ENCODE measurements at places on chromosomes 7 and 10.
A peak's percentile ranks its signal among the peaks of the same experiment; 100 is the strongest.

DNA sequence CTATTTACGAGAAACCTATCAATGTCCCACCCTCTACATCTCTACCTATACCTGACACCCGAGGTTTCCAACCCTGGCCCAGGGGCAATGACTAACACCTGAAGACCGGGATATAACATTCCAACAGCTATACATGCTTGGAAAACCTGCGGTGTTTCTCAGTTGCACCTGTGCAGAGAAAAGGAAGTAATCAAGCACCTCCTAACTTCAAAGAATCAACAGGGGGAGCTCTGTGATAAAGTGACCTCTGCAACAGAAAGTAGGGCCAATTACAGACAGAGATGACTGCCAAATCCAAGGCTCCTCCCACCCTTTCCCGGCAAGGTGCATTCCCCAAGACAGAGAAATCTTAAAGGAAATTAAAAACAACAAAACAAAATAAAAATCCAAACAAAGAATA lies 41.3 kb downstream of the CCDC6 start:
- no peak for DNase-seq

DNA sequence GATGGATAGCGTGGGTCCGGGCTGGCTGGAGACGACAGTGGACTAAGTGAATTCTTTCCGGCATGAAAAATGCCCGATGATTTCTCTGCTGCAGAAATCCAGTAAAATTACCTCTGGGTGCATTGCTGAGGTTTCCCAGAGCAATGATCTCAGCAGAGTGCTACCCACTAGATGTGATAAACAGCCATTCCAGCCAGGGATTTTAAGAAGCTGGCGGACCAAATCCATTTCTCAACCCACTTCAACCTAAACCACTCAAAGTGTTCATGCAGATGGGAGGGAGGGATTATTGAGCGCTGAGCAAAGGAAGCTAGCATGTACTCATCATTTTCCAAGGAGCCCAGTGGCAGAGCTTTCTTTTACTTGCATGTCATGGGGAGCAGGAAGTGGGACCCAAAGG lies 116.7 kb downstream of the PRKCQ start:
- DNase-seq, result no peak

- DNase-seq, result peak; percentile 14
These were observed 9.2 kb downstream of the AQP1 start for GRCh38 chr7:30920584-30921539.

- DNase-seq, result no peak
These were observed 169.3 kb downstream of the FAM107B start for GRCh38 chr10:14605231-14605925.

- DNase-seq, result no peak
These were observed 45.4 kb downstream of the CACNB2 start for GRCh38 chr10:18185621-18186020.

DNA sequence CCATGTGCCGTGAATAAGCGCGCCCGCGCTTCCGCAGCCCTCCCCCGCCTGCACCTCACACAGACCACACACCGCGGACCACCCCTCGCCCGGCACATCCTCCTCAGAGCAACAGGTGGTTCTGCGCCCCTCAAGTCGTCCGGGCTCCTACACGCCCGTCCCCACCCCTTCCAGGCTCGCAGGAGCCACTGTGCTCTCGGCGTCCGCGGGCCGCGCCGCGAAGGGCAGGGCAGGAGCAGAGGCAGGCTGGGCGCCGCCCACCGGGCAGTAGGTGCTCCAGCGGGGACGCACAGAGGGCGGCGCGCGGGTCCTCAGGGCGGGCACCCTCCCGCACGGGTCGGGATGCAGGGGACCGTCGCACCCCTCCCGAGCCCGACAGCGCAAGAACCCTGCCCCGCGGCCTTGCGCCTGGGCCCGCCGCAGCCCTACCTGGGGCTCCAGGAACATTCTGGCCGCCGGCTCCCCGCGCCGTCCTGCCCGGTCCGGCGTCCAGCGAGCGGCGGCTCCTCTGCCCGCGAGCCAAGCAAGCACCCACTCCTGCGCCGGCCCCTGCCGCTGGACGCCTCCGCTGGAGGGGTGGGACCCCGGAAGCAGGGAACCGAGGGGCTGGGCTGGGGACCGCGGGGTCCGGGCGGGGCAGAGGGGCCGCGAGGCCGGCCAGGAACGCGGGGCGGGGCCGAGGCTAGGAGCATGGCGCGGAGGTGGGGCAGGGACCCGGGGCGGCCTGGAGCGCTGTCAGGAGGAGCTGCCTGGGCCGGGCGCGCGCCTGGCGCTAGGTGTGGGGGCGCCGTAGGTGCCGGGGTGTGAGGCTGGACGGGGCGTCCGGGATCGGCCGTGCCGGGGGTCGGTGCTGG lies 37.4 kb downstream of the RASGEF1A start:
- peak; percentile 74 for DNase-seq

- no peak for DNase-seq
These were observed 124.3 kb downstream of the SKIDA1 start for GRCh38 chr10:21401196-21401595.

DNA sequence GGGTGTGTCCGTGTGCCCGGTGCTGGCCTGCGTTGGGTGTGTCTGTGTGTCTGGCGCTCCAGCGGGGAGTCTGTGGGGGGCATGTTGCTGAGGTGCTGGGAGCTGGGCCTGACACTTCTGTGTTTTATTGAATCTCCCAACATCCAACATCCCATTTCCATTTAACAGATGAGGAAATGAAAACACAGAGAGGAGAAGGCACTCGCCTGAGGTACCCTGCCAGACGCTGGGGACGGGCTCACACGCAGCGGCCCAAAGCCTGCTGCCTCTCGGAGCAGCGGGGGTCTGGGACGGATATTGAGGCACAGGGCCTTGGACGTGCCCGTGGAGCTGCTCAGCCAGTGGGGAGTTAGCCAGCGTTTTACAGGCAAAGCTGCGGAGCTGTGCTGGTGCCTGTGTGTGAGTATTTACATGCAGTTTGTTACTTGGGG lies 133.9 kb downstream of the DNAJB6 start:
- DNase-seq, result no peak

GRCh38 chr10:108166401-108166800 lies 1001.9 kb upstream of the SORCS1 start:
- no peak for DNase-seq

- no peak for DNase-seq
These were observed 38.4 kb downstream of the NET1 start for GRCh38 chr10:5450605-5451384.

- no peak for DNase-seq
These were observed 194.1 kb downstream of the CACNB2 start for GRCh38 chr10:18334116-18334867.

DNA sequence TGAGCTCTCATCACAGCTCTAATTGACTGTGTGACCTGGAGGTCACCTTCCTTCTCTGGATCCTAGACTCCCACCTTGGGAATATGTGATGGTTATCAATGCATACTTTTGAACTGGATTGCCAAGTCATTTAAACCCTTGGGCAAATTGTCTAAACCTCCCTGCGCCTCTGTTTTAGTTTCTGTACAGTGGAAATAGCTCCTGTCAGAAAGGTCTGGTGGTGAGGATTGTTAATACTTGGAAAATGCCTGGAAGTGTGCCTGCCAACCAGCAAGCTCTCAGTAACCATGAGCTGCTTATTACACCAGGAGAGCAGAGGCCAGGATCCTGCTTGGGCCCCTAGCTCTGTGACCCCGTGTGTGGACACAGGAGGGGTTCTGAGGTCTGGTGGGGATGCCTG lies 108.7 kb upstream of the PPIF start:
- no peak for DNase-seq

DNA sequence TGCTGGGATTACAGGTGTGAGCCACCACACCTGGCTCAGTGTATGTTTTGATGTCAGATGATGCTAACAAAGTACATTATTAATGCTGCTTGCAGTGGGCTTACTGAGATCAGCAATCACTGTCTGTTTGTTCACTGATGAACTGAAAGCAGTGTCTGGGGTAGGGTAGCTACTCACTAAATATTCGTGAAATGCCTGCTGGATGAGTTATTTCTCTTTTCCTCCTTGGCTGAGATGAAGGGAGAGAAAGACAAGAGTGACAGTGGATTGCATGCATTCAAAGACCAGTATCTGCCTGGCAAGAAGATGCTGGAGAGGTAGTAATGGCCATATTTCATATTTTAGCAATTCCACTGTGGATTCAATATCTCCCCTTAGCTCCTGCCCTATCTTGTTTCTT lies 32.3 kb downstream of the FAM107B start:
- no peak for DNase-seq

DNA sequence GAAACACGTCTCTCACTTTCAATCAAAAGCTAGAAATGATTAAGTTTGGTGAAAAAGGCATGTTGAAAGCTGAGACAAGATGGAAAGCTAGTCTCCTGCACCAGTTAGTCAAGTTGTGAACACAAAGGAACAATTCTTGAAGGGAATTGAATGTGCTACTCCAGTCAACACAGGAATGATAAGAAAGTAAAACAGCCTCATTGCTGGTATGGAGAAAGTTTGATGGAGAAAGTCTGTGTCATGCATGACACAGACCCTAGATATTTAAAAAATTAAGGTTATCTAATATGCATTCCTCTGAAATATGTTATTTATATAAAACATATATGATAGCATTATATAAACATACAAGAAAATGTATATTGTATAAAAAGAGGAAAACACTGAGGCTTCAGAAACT lies 699.4 kb upstream of the FZD8 start:
- no peak for DNase-seq

- DNase-seq, result no peak
These were observed 7.4 kb upstream of the STEAP4 start for GRCh38 chr7:88314061-88314491.

DNA sequence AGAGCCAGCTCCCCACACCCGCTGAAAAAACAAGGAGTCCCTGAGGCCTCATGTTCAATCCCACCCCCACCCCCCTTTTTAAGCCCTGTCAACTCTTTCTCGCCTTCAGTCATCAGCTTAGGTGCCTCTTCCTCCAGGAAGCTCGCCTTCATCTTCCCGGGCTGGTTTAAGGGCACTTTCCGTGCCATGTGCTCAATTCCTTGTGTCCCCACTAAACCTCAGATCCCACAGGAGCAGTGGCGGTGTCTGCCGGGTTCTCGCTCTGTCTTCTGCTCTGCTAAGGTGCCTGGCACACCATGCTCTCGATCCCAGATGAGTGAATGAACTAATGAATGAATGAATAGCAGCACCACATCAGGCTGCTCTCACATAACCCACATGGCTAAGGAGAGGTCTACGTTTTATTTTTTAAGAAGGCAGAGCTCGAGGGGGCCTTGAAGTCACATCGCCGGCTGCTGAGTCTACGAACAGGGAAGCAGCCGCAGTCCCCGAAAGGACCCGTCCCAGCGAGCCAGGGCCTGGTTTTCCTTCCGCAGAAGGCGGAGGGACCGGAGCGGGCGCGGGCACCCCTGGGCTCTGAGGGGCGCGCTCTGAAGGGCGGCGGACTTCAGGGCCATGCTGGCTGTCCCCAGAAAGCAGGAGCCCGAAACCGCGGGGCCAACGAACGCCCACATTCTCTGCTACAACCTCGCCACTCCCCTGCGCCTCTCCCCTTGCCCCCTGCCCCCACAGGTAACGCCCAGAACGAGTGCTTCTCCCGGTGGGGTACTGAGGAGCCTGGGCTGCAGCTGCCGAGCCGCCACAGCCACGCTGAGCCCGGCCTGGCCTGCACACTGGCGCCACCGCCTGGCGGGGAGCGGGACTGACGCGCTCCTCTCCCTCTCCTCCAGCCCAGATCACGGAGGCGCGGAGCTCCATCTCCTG lies 73.4 kb upstream of the KCNMA1 start:
- DNase-seq, result peak; percentile 90

DNA sequence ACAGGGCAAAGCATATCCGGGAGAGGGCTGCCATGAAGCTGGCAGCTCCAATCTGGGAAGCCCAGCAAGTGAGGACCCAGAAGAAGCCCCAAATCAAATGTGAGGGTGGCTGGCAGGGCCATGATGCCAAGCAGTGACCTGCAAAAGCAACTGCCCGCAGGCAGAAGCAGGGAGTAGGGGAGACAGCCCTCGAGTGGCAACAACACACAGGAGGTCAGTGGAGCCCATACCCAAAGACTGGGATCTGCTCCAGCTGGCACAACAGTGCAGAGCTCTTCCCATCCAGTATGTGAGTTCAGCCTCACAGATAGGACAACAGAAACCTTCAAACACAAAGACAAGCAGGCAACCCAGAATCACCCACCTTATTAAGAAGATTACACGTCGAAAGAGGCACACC lies 45.0 kb downstream of the GRID1 start:
- no peak for DNase-seq

DNA sequence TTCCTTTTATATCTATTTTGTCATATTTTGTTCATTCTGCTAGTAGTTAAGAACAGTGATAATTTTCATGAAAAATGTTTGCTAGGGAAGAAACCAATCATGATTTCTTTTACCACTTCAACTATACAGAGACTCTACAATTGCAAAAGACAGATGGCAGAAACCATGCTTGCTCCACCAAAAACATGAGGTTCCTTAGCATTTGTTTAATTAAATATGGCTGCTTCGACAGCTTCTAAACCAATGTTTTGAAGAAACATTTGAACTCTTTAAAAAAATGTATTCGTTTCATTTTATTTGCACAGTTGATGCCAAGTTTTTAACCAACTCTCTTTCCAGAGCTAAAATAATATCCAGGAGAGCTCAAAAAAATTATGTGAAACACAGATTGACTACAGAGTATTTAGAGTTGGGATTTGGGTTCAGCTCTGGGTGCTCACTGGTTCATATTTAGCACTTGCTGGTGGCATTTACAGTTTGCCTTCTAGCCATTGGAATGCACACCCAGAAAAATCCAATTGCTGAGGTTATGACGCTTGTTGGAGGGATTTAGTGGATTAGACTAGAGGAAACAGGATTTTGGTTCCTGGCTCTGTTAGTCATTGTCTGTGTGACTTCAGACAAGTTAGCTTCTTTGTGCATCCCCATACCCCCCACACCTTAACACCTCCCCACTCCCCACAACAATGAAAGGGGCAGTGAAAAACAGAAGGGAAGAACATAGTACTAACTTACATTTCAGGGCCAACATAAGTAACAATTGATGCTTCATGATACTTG lies 35.8 kb upstream of the SDHAF3 start:
- no peak for DNase-seq

GRCh38 chr7:69961436-69961835 lies 363.2 kb downstream of the AUTS2 start:
- DNase-seq, result no peak

- peak; percentile 68 for DNase-seq
These were observed 16.8 kb downstream of the GIMAP5 start for GRCh38 chr7:150753826-150754603.

GRCh38 chr10:54940418-54940817 lies 139.4 kb upstream of the PCDH15 start:
- DNase-seq, result no peak

All from SK-N-SH (cell line).